GM19239 (cell line): ENCODE measurements at places on chromosomes 13 and 19.

DNA sequence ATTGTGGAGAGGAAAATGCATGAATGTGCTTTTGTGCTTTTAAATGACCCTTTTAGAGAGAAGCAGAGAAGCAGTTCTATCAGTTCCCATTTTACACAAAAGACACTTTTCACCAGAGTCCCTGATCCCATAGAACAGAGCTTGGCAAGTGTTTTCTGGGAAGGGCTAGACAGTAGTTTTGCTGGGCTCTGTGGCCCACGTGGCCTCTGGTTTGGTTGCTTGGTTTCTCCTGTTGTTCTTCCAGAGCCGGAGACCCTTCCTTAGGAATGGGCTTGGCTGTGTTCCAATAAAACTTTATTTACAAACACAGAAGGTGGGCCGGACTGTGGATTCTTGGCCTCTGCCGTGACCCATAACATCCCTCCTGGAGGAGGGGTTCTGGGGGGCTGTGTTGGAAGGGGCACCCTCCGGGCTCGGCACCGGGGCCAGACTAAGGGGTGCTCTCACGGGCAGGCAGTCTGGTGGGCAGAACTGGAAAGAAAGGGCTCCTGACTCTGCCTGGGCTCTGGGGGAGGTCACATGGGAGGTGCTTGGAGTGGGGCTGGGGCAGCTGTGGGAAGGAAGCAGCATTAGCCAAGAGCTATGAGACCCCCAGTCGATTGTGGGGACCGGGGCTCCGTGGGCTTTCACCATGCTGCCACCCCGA, 3.2 kb downstream of the SPPL2B start:
- no peak for DNase-seq

DNA sequence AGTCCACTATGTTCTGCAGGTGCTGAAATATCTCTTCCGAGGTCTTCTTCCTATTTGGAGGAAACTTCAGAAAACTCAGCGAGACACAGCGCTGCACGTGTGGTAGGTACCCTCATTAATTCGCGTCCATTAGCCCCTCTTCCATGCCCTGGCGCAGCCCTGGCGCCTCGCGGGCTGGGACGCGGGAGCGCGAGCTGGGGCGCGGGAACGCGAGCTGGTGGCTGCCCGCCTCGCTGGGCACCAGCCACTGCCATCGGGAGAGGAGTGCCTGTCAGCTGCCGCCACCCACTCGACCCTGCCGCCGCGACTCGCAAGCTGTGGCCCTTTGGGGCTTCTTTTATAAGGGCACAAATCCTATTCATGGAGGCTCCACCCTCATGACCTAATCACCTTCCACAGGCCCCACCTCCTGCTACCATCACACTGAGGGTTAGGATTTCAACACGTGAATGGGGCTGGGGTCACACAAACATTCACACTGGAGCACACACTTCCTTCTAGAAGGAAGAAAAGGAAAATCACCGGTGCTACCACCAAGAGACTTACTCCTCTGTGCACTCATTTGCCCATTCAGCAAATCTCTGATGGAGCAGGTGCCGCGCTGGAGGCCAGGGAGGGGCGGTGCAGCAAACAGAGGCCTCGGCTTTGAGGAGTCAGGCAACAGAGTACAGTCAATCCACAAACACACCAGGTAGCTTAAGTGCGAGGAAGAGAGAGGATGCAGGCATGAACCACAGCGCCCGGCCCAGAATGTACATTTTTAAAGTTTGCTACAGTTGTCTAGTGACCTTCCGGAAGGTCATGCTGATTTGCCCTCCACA, 43.0 kb upstream of the LATS2 start:
- DNase-seq, result no peak

GRCh38 chr19:406971-407510, 1.9 kb downstream of the C2CD4C start:
- no peak for DNase-seq

GRCh38 chr19:12777217-12778016, 2.1 kb upstream of the HOOK2 start:
- peak; percentile 76 for DNase-seq

DNA sequence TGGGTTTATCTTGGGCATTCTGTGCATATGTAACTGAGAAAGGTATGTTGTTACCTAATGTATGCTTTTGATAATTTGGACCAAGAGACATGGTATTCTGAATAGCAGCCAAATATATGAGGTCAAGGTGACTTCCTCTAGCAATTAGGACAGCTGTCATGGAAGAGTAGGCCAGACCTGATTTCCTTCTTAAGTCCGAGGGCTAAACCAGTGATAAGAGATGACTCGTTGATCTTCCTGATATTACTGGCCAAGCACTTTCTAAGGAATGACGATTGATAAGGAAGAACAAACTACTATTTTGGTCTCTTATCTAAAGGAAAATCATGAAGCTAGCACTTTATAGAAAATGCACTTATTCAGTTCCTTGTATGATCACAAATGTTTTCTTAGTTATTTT, 42.7 kb downstream of the ARHGAP35 start:
- DNase-seq, result no peak
